Stomach (tissue), 19 donors: ENCODE measurements at places on chromosomes 7 and 10. TPM values are rescaled to one million over a fixed set of nuclear protein-coding genes. Genes with fewer than 3 reads are reported as not detected.

STN1 gene
- polyA plus RNA-seq, result 41.1 TPM

DNA sequence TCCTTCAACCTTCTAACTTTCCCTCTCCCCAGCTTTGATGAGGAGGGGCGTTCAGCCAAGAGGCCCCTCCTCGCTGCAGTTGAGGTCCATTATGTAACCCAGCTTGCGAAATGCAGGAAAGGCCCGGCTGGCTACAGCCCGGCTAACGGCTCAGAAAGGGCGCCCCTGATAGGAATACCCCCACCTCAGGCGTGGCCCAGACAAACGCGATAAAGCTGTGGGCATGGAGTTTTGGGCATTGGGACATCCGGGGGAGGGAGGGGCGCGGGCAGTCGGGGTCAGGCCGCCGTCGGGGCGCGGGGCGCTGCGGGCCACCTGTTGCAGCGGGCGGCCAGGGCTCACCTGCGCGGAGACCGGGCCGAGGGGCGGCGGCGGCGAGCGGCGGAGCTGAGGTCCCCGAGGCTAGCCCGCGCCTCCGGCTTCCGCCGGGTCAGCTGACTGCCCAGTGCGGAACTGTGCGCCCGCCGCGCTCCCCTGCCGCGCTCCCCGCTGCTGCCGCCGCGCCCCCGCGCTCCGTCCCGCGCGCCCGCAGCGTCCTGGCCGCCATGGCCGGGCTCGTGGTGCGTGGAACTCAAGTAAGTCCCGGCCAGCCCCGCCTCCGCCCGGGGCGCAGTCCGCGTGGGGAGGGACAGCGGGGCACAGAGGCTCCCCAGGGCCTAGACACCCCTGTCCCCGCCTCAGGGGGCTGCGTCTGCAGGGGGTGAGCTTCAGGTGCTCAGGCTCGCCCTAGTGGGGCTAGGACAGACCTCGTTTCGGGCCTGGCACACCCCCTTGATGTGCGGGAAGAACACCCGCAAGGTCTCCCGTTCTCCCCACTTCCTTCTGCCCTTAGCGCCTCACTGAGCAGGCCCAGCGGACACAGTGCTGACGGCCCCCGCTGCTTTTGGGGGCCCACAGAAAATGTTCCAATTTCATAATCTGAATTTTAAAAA lies at the start of gene LRMDA:
Gene LRMDA (plus strand): TSS at position 445 of the 932 bp plus-strand sequence.
- peak; percentile 80 for DNase-seq

- no peak for DNase-seq
These were observed 195.3 kb downstream of the FAM107B start for GRCh38 chr10:14579405-14579804.

ATAD1 gene
- polyA plus RNA-seq, result 7.0 TPM

DNA sequence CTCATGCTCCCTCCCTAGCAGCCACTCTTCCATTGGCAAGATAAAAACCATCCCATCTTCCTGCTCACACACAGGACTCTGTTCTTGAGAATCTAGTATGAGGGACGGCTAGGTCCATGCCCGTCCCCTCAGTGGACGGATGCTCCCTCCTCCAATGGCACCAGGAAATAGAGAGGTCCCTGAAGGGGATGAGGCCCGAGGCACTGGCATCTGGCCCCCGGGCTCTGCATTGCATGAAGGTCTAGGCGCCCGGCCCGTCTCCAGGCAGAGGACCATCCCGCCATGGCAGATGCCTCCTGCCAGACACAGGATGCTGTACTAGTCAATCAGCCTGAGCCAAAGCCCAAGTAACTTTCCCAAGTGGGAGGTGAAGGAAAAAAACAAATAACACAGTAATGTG lies 15.0 kb downstream of the PRKAG2 start:
- no peak for DNase-seq

- peak; percentile 57 for DNase-seq
These were observed 178.5 kb downstream of the NRP1 start for GRCh38 chr10:33155720-33156638.

MCM7 gene
- polyA plus RNA-seq, result 54.5 TPM

NUDT5 gene
- 39.6 TPM for polyA plus RNA-seq

- no peak for DNase-seq
These were observed 380.9 kb downstream of the LRRTM3 start for GRCh38 chr10:67306588-67307205.

SHTN1 gene
- 8.8 TPM for polyA plus RNA-seq

- DNase-seq, result no peak
These were observed 108.9 kb downstream of the DNAH11 start for GRCh38 chr7:21651697-21652096.

- DNase-seq, result no peak
These were observed 61.5 kb downstream of the GDI2 start for GRCh38 chr10:5751601-5752253.

LLCFC1 gene
- not detected for polyA plus RNA-seq
